ENCODE measurements at places on chromosomes 3 and 15.

DNA sequence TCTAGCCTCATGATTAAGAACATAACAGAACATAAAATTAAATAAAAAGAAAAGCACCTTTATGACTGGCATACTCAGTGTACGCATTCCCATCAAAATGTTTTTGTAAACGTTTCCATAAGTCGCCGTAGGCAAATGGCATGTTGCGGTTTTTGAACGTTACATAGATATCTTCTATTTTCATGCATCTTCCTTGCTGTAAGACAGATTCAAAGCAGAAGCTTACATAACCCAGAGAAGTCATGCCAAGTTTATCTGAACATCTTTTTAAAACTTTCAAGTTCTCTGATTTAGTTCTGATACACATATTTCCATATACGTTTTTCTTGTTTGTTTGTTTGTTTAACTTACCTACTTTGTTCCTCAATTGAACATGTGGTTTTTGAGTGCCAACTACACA is 388.6 kb downstream of the GABRG3 start:
- no peak for DNase-seq

DNA sequence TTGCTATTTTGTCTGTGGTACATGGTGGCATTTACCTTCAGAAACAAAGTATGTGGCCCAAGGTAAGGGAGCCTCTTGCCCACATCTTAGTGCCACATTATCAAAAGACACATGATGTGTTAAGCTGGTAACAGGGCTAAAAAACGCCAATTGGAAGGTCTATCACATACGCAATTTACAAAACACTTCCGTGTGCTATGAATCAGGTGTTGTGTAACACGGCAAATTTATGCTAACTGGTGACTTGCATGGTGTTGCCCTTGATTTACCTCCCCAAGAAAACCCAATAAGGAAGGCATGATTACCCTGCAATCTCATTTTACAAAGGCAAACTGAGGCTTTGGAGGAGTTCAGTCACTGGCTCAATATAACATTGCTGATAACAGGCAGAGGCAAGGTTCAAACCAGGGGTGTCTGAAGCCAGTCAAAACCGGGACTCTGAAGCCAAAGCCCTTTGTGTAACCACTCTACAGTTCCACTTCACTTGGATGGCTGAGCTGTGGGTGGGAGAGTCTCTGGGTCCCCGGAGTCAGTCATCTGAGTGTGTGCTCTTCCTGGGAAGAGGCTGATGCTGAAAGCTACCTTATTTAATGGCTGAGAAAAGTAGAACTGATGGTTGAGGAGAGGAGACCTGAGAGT is 103.9 kb upstream of the BCL6 start:
- no peak for DNase-seq

DNA sequence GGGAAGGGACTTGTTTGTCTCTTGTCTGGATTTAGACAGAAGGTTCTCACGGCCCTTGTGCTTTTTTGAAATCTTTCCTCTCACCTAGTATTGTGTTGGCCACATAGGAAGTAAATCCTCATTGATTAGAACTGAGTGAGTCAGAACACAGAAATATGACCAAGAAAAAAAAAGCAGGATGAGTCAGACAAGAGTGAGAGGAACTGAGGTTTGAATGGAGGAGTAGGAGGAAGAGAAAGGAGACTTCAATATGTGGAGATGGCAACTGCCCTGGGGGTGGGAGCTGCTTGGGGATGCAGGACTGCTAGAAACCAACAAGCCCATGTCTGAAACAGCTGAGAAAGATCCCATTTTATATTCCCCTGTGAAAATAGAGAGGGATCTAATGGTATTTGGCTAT is 194.1 kb upstream of the ZBTB20 start:
- peak; percentile 75 for DNase-seq

DNA sequence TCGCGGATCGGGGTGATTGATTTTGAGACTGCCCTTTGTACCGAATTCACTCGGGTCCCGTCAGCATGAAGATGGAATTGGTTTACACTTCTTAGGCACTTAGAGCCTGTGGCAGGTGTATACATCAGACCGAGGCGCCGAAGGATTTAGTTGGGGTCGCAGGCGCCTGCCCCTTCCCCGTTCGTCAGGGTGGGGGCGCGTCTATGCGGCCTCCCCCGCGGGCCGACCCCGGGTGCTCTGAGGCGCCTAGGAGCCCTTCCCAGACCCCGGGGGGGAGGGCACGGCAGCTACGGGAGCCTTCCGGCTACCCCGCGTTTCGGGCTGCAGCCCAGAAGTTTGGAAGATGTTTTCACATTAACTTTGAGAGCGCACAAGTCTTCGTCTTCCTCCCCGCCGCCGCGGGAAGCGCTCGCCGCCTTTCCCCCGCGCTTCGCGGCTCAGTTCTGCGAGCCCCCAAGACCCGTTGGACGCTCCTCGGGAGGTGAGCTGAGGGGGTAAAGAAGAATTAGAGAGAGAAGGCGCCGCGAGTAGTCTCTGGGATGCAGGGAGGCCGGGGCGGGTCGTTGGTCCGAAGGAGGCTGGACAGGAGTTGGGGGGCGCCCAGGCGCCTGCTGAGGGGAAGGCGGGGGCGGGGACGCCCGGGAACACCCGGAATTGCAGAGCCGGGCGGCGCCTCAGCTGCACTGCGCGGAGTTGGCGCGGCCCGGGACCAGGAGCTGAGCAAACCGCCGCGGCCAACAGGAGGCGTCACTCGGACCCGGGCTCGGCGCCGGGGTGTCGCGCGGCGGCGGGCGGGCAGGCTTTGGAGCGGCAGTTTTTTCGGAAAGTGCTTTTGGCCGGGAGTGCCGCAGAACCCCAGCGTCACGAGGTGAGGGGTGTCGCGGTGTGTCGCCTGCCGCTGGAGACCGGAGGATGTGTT is 780 bp downstream of the TIPARP start:
- DNase-seq = peak; percentile 59

- DNase-seq = no peak
Observed at GRCh38 chr3:13107661-13108060, 34.4 kb upstream of the IQSEC1 start.

DNA sequence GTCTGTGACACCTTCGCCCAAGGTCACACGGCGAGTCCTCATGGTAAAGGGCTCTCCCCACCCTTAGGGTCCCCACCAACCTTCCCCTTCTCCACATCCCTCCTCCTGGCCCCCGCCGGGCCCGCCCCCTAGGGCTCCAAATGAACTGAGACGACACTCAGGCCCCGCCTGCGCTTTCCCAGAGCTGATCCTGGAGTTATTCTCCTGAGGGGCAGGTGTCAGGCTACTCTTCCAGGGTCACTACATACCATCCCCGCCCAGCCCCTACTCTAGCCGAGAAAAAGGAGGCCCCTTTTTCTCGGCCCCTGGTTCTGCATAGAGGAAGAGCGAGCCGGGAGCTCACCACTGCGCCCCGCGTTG is 292 bp downstream of the USP4 start:
- DNase-seq = no peak

GRCh38 chr15:69119683-69120395 is 40.6 kb upstream of the GLCE start:
- DNase-seq = no peak

- DNase-seq = no peak
Observed at GRCh38 chr3:173762501-173762900, 365.0 kb downstream of the NLGN1 start.

GRCh38 chr3:458653-459310 is 262.2 kb downstream of the CHL1 start:
- no peak for DNase-seq

GRCh38 chr3:121661376-121661775 is 673 bp upstream of the HCLS1 start:
- no peak for DNase-seq

DNA sequence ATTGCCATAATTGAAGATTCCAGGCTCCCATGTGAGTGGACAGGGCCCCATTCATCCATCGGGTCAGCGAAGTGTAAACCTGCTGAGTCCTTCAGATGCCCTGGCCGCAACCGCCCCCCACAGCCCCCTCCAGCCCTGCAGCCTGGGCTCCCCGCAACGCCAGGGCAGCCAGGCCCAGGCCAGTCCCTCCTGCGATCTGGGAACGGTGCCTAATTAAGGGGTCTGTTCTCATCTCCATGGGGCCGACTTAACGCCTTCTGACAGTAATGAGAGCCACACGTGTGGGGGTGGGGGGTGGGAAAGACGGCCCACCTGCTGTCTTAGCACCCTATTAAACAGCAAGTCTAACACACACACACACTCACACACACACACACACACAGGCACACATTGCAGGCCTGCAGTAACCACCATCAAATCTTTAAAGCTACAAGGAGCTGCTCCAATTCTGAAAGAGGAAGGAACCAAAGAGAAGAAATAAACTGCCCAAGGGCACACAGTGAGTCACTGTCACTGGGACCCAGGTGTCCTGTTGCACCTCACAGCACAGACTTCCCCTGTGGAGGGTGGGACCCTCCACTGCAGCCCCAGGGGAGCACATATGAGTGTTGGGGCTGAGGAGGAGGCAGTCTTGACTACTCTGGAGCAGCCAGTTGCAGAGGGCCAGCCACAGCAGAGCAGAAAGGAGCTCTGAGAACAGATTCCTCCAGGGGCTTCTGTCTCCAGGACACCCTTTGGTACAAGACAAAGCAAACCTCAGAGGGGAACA is 31.8 kb upstream of the HES1 start:
- no peak for DNase-seq

GRCh38 chr3:142633073-142633472 is 36.9 kb downstream of the PLS1 start:
- no peak for DNase-seq

GRCh38 chr3:192816351-192816750 is 89.0 kb upstream of the FGF12 start:
- DNase-seq = peak; percentile 64

- no peak for DNase-seq
Observed at GRCh38 chr3:43627360-43627759, 5.5 kb upstream of the ANO10 start.

DNA sequence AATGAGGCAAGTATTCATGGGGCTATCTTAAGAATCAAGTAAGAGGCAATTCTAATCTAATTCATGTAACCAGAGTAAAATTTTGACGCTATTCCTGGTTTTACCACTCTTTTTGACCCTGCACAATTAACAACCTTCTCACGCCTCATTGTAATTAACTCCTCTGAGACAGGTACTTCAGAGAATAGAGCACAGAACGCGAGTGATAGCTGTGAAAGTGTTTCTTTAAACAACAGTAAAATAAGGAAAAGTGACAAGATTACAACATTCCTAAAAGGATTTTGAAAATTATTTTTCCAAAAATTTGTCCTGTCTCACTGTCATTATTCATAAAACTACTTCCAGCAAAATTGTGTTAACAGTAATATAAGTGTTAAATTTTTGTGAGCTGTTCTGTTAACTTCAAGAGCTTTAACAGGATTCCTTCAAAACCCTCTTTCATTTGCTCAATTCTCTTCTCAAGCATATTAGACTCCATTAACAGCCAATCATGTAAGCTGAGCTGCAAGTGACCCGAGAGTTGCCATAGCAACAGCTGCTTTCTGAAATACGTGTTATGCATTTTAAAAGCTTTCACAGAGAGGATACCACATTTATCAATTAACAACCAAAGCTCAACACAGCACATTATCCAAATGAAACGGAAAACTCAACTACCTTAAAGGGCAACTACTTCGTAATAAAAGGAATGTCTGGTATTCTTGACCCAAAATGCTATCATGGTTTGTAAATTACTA is 93.1 kb downstream of the STAG1 start:
- DNase-seq = peak; percentile 84

DNA sequence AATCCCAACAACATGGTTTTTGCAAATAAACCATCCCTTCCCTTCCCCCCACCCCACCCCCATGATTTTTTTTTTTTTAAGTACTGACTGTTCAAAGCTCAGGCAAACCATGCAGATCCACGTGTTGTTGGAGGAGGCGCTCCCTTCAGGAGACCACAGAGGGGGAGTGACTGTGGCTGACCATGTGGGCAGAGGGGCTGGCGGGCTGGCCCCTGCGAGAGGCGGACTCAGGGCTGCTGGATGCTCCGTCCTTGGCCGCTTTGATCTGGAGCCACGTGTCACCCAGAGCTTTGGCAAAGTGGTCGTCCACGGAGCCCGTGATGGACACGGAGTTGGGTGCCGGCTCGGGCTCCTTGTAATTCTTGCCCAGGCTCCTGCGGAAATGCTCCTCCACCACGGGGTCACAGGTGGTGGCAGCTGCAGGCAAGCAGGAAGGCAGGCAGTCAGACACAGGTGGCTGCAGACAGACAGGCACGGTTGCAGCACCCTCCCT is 85.3 kb downstream of the VGLL4 start:
- DNase-seq = no peak

GRCh38 chr3:157104928-157105652 is 54.9 kb downstream of the CCNL1 start:
- DNase-seq = no peak

GRCh38 chr3:42730706-42731420 is 28.3 kb upstream of the HHATL start:
- DNase-seq = no peak

DNA sequence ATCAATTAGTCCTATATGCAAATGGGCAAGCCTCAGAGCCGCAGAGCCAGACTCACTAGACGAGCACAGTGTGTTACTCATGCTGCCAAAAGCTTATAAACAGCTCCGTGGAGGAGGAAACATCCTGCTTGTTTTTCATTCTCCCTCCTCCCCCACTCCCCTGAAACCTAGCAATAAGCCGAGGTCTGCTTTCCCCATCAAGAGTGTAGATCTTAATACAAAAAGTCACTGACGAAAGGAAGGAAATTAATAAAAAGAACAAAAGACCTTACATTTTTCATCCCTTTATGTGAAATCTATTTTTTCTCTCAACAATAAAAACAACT is 88.5 kb downstream of the XXYLT1 start:
- peak; percentile 90 for DNase-seq

GRCh38 chr3:4413467-4413866 is 53.6 kb downstream of the SUMF1 start:
- DNase-seq = peak; percentile 31

Measured in iris pigment epithelial cell (primary cell).